Activated T-helper 1 cell treated with anti-CD3 and anti-CD28 coated beads, Interleukin-2, amount 50 U/mL, for 16 hours (primary cell): ENCODE measurements at places on chromosomes 6 and 20.

DNA sequence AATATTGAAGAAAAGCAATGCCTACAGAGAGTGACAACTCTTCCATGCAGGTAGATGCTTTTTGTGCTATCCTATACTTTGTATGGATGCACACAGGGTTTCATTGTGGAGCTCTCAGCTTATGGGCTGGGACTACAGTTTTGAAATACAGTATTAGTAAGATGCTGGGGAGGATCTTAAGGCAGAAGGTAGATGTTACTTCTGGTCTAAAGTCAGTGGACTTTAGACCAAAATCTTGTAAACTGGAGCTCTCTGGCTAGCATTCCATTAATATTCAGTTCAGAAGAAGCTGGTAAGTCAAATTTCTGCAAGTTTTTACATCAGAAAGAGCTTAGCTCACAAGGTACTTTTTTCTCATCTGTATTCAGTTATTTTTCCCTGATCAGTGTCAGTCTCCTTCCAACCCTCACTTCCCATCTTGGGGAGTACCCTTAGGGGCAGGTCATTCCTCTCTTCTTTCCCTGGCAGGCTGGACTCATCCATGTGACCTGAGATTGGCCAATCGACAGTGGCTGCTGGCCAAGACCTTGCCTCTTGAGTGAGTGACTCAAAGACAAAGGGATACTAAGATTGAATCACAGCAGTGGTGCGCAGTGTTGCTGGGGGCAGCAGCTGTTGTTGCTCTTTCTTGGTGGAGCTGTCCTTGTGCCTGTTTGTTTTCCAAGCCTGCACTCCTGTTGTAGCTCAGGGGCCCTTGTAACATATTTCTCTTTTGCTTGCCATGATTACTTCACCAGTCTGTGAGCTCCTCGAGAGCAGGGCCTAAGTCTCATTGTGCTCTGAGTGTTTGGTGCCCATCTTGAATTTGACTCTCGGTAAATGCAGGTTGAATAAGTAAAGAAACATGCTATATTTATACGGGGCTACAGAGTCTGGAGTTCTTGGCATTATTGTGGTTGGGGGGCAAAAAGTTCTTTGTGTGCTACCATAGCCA lies 2.8 kb upstream of the PHF20 start:
- DNase-seq: peak; percentile 6

- no peak for DNase-seq
Observed at GRCh38 chr20:20548527-20549266, 163.7 kb downstream of the RALGAPA2 start.

DNA sequence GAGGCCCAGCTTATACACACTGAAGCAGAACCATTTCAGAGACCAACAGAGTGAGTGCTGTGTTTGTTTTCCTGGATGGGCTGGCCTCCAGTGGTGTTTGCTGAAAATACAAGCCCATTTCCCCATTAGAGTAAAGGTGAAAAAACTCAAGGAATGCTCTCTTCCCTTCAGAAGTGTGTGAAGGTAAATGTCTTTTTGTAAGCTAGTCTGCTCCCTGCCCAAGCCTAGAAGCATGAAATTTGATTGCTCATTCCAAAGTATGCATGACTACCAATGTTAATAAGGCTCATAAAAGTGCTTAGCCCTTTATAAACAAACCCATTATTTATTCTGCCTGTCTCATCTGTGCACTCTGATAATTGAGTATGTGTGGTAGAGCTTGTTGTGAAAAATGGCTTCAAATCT lies 59.1 kb downstream of the ADGRF1 start:
- no peak for DNase-seq

DNA sequence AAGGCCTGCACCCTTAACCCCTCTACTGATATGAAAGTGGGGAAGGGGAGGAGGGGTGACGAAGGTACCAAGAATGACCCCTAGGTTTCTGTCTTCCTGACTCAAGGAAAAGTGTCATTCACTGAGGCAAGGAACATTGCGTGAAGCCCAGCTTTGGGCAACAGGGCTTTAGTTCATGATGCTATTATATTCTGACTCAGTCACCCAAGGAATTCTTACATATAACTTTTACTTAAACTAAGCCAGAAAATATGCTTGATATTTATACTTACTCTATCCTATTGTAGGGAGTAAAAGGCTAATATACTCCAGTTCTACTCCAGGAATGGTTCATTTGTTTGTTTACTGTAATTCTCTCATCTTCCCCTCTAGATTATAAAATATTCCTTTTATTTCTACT lies 60.5 kb downstream of the DOP1A start:
- DNase-seq: no peak

DNA sequence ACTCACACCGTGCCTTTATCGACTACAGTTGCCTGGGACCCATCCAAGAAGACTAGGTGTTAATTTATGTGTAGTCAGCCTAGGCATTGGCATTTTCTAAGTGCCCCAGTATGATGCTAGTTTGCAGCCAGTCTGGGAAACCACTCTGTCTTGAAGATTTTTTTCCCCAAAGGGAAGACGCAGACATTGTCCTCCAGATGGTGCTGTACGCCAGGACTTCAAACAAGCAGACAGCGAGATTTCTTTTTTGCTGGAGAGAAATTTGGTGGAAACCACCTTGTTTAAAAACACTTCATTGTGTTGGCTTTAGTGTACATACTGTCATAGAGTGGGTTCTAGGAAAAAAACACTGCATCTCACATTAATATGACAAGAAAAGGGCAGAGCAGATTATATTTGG lies 30.0 kb downstream of the ALDH5A1 start:
- no peak for DNase-seq

GRCh38 chr20:56795492-56795891 lies 166.4 kb downstream of the TFAP2C start:
- no peak for DNase-seq

DNA sequence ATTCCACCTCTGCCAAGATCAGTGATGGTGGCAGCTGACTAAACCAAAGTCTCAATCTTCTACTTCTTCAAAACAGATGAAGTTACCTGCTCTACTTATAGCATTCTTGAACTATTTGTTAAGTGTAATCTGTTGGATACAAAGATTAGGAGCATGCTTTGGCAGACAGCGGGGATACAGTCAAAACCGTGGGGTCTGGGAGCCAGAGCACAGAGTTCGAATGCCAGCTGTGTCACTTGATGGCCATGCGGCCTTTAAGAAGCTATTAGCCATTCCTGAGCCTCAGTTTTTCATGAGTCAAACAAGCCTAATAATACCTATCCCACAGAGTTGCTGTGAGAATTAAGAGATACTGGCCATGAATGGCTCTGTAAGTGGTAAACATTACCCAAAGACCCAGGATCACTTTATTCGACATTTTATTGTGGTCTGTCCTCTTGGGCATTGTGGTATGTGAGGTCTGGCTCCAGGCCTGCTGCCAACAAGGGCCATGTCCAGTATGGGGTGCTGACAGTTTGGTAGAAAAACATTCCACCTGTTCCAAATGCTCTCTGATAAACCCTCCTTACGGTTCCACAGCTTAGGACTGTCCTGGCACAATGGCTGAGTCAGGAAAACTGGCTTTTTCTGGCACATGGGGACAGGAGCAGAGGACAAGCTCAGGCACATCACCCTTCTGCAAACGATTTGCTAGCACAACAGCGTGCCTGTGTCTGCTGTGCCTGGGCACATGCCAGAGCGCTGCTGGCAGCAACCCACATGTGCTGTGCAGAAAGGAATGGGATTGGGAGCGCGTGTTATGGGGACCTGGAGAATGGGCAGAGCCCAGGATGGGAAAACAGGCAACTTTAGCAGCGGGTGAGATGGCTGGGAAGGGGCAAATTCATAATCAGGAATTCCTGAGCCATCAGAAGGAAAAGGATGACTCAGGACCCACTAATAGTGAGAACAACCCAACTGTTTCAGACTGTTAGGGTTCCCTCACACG lies 15.7 kb upstream of the FAM83C start:
- DNase-seq: no peak

- no peak for DNase-seq
Observed at GRCh38 chr20:35030136-35030535, 62.5 kb downstream of the TRPC4AP start.

- DNase-seq: no peak
Observed at GRCh38 chr6:87667032-87667431, 35.0 kb downstream of the AKIRIN2 start.

DNA sequence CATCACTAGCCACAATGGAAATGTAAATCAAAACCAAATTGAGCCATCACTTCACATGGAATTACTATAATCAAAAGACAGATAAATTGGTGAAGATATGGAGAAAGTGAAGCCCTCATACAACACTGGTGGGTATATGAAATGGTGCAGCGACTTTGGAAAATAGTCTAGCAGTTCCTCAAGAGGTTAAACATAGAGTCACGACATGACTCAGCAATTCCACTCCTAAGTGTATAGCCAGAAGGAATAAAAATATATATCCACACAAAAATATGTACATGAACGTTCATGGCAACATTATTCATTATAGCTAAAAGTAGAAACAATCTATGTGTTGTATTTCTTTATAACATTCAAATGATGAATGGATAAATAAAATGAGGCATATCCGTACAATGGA lies 33.1 kb upstream of the SH3BGRL2 start:
- no peak for DNase-seq

- DNase-seq: no peak
Observed at GRCh38 chr6:35706468-35706867, 17.8 kb upstream of the FKBP5 start.

- DNase-seq: no peak
Observed at GRCh38 chr6:26660000-26660361, 435 bp upstream of the ZNF322 start.

GRCh38 chr6:90401933-90402830 lies 105.5 kb upstream of the BACH2 start:
- DNase-seq: no peak

- DNase-seq: no peak
Observed at GRCh38 chr6:37188962-37189510, 19.1 kb downstream of the PIM1 start.

GRCh38 chr20:4050203-4050980 lies 35.0 kb upstream of the RNF24 start:
- DNase-seq: no peak

GRCh38 chr20:1010659-1011058 lies 8.5 kb upstream of the RSPO4 start:
- DNase-seq: no peak

- no peak for DNase-seq
Observed at GRCh38 chr6:122788663-122789181, 336 bp upstream of the SMPDL3A start.

- no peak for DNase-seq
Observed at GRCh38 chr6:37668251-37668650, 29.4 kb downstream of the MDGA1 start.

GRCh38 chr6:142942238-142942637 lies 2.7 kb downstream of the HIVEP2 start:
- no peak for DNase-seq

DNA sequence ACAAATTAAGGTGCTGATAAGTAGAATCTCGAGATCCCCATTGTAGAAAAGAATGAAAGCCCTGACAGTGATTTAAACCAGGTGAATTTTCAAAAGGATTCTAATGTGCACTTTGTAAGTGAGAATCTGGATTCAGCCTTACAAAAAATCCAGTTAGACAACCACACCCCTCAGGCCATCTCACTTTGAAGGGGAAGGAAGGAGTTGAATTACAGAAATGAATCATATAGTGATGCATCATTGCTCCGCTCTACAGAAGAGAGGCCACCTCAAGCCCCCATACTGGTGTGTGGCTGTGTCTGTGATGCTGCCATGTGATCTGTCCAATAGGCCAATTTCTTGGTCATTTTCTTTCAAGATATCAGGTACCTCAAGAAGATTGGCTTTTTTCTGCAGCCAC lies 85.5 kb upstream of the NT5E start:
- no peak for DNase-seq

GRCh38 chr6:34246563-34247391 lies 2.0 kb downstream of the SMIM29 start:
- no peak for DNase-seq

DNA sequence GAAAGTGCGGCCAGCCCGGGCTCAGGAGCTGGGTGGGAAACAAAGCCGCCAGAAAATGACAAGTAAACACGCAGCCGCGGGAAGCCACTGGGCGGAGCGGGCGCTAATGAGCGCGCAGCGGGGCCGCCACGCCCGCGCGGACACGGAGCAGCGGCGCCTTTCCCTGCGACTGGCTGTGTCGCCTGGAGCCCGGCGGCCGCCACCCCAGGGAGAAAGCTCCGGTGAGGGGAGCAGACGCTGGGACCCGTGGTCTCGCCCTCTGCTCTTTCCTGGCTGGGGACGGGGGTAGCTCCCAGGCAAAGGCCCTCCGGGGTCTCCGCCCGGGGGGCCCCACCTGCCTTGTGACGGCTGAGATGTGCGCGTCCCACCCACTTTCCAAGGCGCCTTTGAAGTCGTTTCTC lies 54.9 kb downstream of the PRR18 start:
- no peak for DNase-seq

DNA sequence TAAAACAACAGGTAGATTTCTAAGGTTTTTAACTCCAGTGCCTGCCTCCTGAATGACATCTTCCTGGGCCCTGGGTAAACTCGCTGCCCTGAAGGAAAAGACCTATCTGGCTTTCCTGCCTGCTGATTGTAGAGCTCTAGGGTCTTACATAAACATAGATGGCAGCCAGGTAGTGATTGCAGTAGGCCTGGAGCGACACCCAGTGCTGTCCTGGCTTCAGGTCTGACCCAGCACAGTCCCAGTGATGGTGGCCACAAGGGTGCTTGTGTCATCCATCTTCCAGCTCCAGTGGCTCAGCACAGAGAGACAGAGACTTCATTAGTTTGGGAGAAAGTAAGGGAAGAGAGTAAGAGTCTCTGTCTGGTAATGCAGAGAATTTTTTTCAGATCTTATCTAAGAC lies 542.9 kb upstream of the IMPG1 start:
- no peak for DNase-seq

DNA sequence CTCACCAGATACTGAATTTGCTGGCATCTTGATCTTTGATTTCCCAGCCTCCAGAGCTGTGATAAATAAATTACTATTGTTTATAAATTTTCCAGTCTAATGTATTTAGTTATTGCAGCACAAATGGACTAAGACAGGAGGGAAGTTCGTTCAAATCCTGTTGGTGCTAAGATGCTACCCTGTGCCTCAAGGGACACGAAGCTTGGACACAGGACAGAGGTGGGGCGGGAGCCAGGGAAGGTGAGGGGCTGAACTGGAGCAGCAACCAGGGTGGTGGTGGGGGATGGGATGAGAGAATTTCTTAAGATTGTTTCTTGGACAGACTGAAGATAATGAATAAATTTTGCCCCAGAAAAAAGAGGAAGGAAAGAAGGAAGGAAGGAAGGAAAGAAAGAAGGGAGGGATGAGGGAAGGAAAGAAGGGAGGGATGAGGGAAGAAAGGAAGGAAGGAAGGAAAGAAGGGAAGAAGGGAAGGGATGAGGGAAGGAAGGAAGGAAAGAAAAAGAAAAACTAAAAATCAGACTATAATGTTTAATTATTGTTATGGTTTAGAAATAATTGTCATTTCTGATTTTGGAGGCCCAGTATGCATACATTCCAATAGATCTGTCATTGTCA lies 127.2 kb downstream of the CDC5L start:
- no peak for DNase-seq

GRCh38 chr6:40054602-40055001 lies 120.3 kb upstream of the MOCS1 start:
- DNase-seq: no peak

GRCh38 chr6:113881478-113881980 lies 24.4 kb downstream of the MARCKS start:
- no peak for DNase-seq

DNA sequence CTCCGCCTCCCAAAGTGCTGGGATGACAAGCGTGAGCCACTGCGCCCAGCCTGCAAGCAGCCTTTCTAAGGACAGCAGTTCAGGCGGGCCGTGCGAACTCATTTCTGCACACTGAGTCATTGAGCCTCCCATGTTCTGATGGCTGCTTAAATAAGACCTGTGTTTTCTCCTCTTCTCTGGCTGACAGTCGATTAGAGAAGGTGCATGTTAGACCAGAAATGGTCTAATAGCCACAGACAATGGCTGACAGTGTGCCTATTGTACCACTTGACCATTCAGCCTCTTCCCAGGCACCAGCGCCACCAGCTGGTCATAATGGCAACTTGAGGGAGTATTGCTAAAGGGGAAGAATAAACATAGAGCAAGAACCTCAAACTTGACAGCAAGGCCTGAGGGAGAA lies 6.2 kb downstream of the CST11 start:
- DNase-seq: no peak
